ENCODE measurements at places on chromosomes 12 and 14. TPM values are rescaled to one million over a fixed set of nuclear protein-coding genes. Genes with fewer than 3 reads are reported as not detected.

PMCH gene
- total RNA-seq = not detected

DNA sequence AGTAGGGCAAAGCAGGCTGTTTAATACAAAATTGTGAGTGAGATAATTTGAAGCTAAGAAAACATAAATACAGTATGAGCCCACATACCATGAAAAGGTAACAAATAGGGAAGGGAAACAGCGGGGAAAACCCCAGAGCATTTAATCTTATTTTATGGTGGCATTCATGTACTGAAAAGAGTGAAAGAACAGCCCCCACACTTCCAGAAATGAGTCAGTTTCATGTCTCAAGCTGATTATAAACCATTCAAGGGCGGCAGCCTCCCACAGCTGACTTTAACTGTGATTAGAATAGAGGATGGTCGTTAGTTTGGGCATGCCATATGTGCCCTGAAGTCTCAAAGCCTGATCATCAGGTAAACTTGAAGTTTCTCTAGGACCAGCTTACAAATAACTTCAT is 64.5 kb downstream of the FOXG1 start:
- DNase-seq = no peak

DNA sequence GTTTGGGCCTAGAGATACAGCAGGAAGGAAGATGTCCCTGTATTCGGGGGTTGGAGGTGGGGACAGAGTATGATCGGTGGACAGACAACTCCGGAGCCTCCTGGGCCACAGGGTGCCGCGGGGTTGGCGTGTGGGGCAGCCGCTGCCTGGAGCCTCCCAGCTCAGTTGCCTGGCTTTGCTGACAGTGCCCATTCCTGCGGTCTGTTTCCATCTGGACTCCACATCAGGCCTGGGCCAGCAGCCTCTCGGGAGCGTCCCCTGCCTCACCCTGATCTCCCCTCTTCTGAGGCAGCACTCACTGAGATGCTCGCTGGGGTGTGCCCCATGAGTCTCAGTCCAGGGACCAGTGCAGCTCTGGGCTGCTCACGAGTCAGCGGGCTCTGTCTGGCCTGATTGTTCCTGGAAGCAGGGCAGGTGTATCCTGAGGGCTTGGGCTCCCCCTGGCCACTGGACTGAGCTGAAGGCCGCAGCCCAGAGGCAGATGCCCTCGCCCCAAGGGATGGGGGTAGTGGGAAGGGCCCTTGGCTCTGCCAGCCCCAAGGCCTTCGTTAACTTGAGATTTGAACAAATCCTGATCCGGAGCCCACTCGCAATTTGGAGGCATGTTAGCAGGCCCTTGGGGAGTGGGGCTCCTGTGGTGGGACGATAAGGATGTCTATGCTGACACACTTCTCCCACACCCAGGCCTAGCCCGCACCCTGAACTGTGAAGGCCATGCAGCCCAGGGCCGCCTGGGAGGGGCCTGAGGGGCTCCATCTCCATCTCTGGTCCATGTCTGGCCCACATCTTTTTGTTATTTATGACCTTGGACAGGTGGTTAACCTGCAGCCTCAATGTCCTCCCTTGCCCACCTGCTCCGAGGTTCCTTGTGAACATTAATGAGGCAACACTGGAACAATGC is 7.5 kb downstream of the HIP1R start:
- DNase-seq = no peak

GRCh38 chr12:8658346-8658745 is 4.3 kb downstream of the MFAP5 start:
- no peak for DNase-seq

GRCh38 chr12:48160046-48160445 is 2.7 kb upstream of the ASB8 start:
- DNase-seq = no peak

DNA sequence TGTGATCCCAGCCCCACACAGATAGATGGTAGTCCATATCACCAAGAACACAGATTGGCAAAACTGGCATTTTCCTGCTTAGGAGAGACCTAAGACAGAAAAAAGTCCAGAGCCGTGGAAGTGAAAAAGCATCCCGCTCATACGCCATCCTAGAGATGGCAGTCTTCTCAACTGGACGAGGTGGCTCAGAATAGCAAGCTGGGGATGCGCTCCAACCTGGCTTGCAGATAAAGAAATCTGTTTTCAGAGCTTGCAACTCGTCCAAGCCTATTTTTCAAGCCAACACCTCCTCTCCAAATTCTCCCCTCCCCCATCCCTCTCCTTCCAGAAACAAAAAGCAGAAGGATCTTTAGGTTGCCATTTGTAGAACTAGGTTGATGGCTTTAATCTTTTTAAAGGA is 74.3 kb upstream of the OTX2 start:
- DNase-seq = no peak

SYCP3 gene
- 0.29 TPM for total RNA-seq

DNA sequence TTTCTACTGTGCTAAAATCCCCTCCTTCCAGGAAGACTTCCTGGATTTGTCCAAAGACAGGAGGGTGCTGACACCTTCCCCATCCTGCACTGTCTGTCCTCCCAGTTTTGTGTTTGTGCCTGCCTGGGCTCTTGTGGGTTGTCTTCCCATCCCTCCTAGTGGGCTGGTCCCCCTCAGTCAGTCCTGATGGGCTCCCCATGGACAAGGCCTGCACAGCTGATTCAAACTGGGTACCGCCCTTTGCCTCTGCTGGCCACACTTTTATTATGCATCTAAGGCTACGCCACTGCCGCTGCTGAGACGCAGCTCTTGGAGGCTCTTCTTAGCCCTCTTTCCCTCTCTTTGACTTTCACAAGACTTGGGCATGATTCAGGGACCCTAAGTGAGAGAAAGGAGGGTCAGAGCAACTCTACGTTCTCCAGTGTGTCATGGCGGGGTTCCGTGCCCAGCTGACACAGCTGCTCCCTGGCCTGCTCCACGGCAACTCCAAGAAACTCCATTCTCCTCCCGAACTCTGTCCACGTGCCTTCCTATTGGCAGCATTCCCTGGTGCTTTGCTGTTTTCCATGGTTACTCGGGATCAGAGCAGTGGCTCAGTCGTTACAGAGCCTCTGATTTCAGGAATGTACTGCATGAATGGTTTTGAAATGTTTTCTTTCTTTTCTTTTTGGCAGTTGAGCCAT is 3.8 kb upstream of the KRT85 start:
- DNase-seq = no peak

DNA sequence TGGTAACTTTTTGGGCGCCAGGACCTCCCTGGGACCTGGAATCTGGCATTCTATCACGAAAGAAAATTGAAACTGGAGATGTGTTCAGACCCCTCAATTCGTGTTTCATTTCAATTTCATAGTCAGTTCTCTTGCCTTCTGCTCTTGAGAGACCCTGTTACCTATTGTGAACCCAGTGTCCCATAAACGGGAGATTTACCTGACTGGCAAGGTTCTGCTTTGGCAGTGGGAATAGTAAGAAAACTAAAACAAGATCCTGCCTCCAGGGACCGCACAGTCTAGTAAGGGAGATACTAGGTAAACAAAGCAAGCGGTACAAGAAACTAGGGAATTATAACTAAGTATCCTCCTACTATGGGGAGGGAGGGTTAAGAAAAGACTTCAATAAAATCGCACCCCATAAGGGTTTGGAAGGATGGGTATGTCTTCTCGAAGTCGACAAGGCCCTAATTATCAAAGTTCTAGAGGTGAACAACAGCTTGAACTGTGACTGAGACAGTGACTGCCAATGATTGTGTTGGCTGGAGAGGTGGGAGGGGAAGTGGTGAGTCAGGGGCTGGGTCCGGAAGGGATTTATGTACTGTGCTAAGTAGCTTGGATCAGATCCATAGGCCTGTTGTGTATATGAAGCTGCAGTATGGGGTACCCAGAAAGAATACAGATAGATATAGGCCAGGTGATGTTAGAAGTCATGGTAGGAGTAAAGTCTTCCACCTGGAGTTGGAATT is 754 bp downstream of the ACSS3 start:
- DNase-seq = no peak

SCFD1 gene
- total RNA-seq = 98.0 TPM

DNA sequence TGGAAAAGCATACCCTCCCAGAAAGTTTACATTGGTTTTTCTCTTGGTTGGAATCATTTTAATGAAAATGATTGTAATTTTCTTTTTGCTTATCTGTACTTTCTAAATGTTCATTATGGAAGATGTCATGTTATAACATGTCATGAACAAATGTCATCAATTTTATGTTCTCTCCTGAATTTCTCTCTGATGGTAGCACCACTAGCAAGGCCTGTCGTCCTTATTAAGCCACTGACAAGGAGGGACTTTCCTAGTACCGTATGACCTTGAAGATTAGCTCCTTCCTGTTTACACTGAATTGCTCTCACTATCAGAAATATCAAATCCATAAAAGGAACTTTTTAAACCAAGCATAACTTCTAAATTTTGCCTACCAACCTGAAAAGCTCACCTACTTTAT is 99.0 kb downstream of the ESR2 start:
- no peak for DNase-seq
